ENCODE measurements at places on chromosomes 11 and 22. TPM values are rescaled to one million over a fixed set of nuclear protein-coding genes. Genes with fewer than 3 reads are reported as not detected.

The BACE1 gene
- total RNA-seq, result 45.6 TPM

The OR5P2 gene
- total RNA-seq, result not detected

The SYCE3 gene
- not detected for total RNA-seq

The NFRKB gene
- 18.9 TPM for total RNA-seq

The GGT5 gene
- 7.2 TPM for total RNA-seq

The TYR gene
- not detected for total RNA-seq

GRCh38 chr11:477052-477715 is 27.1 kb downstream of the PTDSS2 start:
- DNase-seq, result peak; percentile 84

- no peak for DNase-seq
Observed at GRCh38 chr22:17260950-17261349, 41.7 kb upstream of the ADA2 start.

DNA sequence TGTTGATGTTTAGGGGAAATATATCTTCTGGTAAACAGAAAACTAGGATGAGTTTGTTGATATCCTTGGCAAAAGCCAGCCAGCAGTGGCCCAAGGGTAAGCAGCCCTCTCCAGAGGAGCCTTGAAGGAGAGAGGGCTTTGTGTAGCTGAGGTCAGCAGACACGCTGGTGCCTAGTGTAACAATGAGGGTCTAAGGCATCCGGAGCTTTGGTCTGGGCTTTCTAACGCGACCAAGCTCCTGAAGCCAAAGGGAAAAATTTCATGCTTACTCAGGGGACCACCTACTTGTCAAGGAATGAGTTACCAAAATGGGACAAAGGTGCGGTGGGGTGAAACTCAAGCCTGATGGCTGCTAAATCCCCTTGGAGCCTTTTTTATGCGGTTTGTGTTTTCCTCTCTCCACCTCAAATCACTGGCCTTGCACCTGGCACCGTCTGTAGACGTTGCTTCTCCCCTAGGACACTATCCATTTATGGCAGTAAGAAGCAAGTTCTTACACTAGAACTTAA is 134.9 kb downstream of the DBX1 start:
- DNase-seq, result no peak

GRCh38 chr22:41636467-41636866 is 15.4 kb downstream of the XRCC6 start:
- DNase-seq, result no peak

DNA sequence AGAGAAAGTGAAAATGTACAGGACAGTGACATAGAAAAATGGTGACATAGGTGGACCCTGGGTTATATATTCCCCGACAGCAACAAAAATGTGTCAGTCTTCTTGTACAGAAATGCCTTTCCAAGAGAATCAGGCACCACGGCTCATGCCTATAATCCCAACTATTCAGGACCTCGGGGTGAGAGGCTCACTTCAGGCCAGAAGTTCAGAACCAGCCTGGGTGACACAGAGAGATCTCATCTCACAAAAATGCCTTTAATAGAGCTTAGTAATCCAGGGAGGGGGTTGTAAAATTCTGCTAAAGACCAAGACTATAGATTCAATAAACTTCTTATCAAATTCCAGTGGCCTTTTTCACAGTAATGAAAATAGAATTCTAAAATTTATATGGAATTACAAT is 10.7 kb downstream of the ZNF195 start:
- DNase-seq, result no peak

DNA sequence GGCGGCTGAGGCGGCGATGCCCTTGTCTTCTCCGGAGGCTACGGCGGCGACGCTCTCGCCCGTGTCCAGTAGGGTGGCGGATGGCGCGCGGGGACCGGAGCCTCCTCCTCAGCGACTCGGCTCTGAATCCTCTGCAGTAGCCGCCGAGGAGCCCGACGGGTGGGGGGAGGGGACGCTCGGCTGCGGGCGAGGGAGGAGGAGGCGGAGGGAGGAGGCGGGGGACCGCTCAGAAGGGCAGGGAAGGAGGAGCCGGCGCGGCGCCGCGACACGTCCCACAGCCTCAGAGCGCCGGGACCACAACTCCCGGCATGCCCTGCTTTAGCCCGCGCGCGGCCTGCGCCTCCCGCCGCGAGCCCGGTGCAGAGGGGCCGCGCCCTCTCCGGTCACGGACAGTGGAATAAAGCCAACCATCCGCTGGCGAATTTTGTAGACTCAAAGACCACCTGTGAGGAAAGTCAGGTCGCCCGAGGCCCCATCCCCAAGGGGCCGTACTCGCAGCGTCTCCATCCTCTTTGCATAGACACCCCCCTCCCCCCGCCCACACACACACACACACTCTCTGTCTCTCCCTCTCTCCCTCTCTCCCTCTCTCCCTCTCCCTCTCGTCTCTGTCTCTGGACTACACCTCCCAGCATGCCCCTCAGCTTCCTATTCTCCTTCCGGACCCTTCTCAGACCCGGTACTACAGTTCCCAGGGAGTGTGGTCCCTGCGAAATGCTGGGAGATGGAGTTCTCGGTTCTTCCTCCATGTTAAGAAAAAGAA is at the start of gene FAM168A:
Gene FAM168A, minus strand, starts transcription at position 157 of the 763 bp plus-strand sequence. CDS start 129,638 bp downstream, outside the sequence.
- DNase-seq, result peak; percentile 98

- DNase-seq, result peak; percentile 55
Observed at GRCh38 chr11:45158891-45159605, 12.6 kb downstream of the PRDM11 start.

DNA sequence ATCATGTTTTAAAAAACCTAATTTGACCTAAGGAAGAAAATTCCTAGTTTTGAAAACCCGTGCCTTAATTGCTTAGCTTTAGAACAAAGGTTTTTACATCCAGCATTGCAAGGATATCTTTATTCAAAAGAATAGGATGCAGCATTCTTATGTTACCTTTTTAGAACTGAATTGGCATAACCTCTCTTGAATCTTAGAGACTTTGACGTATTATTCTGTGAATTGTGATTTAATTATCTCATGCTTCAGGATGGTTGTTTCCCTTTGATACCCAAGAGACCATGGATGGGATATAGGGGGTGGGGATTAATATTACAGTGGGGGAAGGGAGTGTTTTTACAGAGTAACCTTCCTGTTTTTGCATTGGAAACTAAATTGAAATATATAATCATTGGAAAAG is 49.4 kb downstream of the ARHGEF12 start:
- no peak for DNase-seq

- no peak for DNase-seq
Observed at GRCh38 chr22:32448980-32449379, 15.3 kb downstream of the BPIFC start.

GRCh38 chr11:45344028-45344427 is 57.9 kb upstream of the SYT13 start:
- DNase-seq, result no peak

GRCh38 chr22:23752750-23753149 is 1.5 kb downstream of the VPREB3 start:
- peak; percentile 44 for DNase-seq

Measured in osteoblast (primary cell).